NB4 (cell line): ENCODE measurements at places on chromosomes 16 and 17.

DNA sequence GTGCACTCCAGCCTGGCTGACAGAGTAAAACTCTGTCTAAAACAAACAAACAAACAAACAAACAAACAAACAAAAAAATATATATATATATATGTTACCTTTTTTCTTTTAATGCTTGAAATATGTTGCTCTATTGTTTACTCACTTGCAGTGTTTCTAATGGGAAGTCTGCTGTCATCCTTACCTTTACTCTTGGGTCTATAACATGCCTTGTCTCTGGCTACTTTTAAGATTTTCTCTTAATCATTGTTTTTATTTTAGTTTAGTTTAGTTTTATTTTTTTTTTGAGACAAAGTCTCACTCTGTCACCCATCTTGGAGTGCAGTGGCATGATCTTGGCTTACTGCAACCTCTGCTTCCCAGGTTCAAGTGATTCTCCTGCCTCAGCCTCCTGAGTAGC, 16.1 kb upstream of the TNRC6A start:
- no peak for DNase-seq

DNA sequence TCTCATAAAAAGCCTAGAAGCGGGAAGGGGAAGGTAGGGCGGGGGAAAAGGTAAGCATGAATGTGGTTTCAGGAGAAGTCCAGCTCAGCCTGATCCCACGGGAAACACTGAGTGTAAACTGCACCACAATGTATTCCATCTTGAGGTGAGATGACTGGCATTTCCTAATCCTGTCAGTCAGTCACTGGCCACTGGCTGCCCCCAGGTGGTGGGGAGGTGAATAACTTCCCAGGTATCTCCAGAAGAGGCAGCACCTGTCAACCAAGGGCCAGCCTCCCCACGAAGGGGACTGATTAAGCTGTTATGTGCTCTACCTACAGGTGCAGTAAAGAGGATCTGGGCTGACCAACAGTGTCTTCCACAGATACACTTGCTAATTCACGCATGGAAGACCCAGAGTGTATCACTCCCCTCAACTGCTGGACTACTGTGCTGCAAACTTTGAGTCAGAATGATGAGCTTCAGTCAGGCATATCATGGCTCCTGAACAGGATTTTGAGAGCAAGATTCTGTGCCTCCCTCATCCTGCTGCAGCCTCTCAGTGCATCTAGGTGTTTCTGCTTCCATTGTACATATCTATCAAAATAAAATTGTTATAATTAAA, 108.5 kb upstream of the CCL2 start:
- peak; percentile 49 for DNase-seq

GRCh38 chr16:90055371-90055770, 21.8 kb downstream of the PRDM7 start:
- DNase-seq = no peak

GRCh38 chr16:62253966-62254365, 217.7 kb upstream of the CDH8 start:
- DNase-seq = no peak

DNA sequence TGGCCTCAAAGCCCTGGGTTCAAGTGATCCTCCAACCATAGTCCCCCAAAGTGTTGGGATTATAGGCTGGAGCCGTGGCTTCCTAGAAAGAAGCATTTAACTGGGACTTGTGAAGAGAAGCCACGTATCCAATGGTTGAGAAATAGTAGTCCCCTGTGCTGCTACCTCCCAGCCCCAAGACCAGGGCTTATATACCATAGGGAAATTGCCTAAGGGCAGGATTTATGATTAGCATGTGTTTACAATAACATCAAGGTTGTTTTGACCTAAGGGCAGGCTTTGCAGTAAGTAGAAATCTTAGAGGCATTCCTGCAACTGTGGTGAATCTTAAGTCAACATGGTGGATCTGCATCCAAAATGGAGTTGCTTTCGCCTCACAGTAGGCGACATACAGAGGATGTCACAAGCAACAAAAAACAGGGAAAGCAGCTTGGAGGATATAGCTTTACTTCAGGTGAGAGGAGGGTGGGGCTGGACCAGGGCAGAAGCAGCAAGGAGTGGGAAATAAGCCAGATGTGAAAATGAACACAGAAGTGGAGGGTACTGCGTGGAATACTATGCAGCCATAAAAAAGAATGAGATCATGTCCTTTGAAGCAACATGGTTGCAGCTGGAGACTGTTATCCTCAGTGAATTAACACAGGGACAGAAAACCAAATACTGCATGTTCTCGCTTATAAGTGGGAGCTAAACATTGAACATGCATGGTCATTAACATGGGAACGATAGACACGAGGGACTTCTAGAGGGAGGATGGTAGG, 18.7 kb upstream of the NSMCE1 start:
- no peak for DNase-seq

- no peak for DNase-seq
These were observed 263.6 kb downstream of the SHISA9 start for GRCh38 chr16:13165024-13165423.

- peak; percentile 52 for DNase-seq
These were observed 178.3 kb downstream of the MRTFB start for GRCh38 chr16:14249291-14250032.

DNA sequence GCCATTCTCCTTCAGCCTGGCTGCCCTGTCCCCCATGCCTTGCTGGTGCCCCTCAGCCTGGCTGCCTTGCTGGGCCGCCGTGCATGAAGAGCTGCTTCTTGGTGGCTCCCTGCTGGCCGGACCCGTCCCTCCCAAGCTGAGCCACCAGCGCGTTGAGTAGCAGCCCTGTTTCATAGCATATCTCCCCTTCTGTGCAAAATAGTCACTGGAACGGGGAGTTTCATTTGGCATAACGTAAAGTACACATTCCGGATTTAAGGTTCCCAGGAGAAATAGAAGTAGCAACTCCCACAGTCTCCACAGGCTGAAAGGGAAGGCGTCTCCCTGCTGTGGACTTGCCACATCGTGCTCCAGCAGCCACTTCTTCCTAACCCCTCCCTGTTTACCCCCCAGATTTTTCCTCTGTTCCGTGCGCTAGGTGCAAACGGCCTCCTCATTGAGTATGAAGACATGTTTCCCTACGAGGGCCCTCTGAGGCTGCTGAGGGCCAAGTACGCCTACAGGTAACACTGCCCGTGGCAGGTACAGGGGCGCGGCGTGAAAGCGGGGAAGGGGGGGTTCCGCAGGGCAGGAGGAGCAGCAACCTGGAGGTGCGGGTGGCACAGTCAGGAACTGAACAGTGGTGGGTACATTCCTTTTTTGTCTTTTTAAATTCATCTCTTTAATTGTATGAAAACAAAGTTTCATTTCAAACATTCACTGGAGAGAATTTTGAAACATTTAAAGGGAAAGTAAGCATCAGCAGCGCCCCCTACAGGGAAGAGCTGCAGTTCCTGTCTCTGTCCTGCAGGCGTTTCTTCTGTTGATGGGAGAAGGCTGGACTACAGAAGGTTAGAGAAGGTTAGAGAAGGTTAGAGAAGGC, 5.8 kb upstream of the OGFOD3 start:
- DNase-seq = peak; percentile 72

DNA sequence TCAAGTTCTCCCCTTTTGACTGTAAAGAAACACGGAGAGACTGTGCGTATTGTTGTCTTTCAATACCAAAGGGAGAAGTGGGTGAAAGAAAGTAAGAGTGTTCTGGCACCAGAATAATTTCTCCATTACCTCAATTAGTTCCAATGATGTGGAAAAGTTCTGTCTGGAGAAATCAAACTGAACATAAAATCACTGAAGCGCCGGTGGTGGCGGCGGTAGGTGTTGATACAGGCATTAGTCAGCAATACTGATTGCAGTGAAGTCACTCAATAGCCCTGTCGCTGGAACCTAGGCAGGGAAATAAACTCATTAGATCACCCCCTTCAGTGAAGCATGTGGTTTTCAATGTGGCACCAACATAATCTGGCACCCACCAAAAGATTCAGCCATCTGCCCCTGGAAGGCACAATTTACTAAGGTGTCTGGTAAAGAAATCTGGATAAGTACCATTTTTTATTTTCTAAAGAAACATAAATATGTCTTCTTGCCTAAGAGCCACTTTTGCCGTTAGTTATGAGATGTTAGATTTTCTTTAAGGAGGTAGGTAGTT, 274.2 kb upstream of the SOX9 start:
- DNase-seq = no peak

GRCh38 chr17:60154616-60155426, 5.0 kb downstream of the CA4 start:
- DNase-seq = no peak

DNA sequence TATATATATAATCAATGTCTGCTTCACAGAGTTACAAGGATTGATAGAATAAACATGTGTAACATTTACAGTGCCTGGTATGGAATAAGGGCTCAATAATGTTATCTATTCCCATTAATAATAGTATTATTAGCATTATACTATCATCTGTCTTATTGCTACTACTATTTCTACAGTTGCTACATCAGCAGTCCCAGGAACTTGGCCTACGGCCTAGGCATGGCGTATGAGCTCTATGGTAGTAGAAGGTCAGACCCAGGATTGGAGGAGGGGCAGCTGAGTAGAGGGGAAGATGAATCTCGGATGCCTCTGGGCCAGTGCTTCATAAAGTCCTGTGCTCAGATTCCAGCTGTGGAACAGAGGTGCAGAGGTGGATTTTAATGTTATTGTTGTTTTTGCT, 146.3 kb upstream of the TBX2 start:
- DNase-seq = no peak

DNA sequence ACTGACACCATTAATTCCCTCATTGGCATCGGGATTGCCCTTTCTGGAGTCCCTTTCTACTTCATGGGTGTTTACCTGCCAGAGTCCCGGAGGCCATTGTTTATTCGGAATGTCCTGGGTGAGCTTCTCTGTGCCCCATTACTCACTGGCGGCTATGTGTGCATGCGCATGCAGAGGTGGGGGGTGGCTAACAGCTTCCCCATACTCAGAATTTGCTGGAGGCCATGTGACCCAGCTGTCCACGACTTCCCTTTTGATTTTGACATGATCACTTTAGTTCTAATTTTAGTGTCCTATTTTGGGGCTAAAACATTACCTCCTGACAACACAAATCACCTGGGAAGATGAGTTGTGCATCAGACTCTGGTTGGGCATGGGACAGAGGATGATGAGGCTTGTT, 14.1 kb downstream of the SLC7A6OS start:
- DNase-seq = peak; percentile 32

DNA sequence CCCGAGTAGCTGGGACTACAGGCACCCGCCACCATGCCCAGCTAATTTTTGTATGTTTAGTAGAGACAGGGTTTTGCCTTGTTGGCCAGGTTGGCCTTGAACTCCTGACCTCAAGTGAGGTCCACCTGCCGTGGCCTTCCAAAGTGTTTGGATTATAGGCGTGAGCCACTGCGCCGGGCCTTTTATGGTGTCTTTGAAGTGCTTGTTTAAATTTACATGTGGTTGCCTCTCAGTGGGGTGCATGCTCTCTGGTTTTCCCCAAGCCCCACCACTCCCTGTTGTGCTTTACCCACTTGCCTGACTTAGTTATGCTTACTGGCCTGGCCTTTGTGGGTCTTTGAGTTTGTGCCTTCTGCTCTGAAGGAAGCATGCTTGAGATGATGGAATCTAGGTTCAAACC, 132.0 kb downstream of the PRKCB start:
- DNase-seq = no peak

- DNase-seq = peak; percentile 24
These were observed 45.7 kb upstream of the CSNK2A2 start for GRCh38 chr16:58243528-58244004.

DNA sequence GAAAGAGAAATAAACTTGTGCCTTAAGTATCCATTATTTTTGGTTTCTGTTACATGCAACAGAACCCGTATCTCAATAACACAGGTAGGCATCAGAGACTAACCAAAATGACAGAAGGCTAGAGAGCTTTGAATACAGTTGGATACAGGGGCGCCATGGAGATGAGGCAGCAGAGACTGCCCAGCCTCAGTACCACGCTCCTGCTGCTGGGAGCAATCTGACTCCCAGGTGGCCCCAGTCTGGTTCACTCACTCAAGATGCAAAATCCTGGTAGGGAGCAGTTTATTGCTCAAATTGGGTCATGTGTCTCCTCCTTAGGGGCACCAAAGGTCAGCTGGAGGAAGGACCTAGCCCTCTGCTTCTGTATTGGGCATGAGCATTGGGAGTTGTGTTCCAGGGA, 218.9 kb downstream of the USP22 start:
- DNase-seq = no peak

DNA sequence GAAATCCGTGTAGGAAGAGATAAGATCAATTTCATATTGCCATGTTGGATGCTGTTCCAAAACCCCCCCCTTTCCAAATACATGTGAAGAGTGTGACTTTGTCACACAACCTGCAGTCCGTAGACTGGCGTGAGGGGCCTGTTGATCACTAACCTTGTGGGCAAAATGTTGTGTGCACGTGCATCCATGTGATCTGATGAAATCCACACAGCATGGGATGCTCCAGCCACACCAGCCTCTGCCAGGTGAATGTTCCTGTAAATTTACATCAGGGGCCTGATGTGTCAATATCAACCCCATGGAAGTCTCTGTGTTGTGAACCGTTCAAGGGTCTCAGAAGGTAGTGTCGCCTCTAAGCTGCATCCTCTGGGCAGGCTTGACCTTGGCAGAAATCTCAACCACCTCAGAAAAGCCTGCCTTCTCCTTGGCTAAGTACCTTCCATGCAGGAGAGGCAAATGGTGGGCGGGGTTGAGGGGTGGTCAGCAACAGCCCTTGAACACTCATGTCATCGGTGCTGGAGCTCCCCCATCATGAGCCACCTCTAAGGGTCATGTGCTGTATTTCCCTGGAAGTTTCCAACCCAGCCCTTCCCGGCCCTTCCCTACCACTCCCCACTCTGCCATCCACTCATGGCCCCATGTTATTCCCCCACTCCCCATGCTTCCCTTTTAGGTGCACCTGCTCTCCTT, 78.2 kb upstream of the DNAH17 start:
- no peak for DNase-seq

- DNase-seq = no peak
These were observed 7.8 kb downstream of the GGA2 start for GRCh38 chr16:23502466-23502865.

DNA sequence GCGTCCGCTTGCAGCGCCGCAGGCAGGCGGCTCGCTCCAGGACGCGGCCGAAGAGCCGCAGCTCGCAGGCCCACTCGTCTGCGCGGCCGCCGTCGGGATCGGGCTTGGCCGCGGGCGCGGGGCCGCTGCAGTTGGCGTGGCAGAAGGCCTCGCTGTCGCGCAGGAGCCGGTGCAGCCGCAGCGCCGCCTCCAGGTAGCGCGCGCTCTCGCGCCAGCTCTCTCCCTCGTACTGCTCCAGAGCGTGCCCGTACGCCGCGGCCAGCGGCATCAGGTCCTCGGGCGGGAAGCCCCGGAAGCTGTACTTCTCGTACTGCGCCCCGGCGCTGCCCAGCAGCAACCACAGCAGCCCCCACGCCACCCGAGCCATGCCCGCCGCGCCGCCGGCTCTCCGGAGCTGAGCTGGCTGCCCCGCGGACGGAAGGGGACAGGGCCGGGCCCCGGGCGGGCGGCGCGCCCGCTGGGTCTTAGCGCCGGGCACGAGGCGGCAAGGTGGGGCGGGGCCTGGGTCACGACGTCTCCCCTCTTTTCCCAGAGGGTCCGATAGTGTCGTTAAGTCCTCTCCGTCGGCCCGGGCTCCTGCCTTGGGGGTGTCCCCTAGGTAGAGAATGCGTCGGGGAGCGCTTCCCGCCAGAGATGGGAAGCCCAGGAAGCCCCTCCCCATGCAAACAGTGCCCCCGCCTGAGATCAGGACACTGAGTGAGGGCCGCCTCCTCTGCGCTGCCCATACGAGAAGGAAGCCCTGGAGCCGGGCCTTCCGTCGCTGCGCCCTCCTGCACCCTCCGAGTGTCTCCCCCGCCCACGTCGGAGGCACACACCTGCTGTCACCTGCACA, at the start of gene P3H4:
P3H4 (minus strand) TSS at position 401 of the 832 bp plus-strand sequence; CDS start at position 367, 34 bp downstream.
- peak; percentile 80 for DNase-seq
